ENCODE measurements at places on chromosomes 2 and 18. TPM values are rescaled to one million over a fixed set of nuclear protein-coding genes. Genes with fewer than 3 reads are reported as not detected.

Gene LIMS3
- 6.6 TPM for total RNA-seq

DNA sequence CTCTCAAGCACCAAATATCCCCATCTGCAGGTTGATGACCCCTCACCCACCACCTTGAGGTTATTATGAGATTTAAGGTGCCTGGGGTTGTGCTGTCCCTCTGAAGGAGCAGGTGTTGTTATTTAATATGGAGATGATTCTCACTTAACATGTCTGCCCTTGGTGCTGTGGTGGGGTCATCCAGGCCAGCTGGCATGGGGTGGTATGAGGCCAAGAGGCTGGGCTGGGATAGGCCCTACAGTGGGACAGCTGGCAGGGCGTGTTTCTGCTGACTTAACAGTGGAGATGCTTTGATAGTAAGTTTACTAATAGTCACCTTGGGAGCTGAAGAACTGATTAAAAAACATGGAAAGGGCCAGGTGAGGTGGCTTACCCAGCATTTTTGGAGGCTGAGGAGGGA is 22.4 kb downstream of the SERPINB12 start:
- no peak for DNase-seq

GRCh38 chr2:136376211-136376610 is 258.3 kb upstream of the CXCR4 start:
- DNase-seq, result no peak

DNA sequence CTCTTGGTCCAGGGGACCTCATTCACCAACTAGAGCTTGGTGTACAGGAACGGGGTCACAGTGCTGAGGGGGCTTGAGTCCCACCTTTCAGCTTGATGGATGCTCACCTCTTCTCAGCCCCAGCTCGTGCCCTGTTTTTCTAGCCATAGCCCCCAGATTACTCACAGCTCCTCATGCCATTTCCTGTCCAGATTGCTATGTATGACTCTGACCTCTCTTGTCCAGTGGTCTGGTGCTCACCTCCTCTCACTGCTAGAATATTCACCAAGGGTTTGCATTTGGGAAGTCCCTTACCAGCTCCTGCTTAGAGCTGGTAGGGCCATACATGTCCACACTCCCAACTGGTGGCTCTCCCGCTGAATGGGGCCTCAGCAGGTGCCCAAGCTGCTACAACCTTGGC is 5.9 kb downstream of the LBX2 start:
- no peak for DNase-seq

GRCh38 chr2:153971855-153972254 is 100.1 kb downstream of the GALNT13 start:
- no peak for DNase-seq

DNA sequence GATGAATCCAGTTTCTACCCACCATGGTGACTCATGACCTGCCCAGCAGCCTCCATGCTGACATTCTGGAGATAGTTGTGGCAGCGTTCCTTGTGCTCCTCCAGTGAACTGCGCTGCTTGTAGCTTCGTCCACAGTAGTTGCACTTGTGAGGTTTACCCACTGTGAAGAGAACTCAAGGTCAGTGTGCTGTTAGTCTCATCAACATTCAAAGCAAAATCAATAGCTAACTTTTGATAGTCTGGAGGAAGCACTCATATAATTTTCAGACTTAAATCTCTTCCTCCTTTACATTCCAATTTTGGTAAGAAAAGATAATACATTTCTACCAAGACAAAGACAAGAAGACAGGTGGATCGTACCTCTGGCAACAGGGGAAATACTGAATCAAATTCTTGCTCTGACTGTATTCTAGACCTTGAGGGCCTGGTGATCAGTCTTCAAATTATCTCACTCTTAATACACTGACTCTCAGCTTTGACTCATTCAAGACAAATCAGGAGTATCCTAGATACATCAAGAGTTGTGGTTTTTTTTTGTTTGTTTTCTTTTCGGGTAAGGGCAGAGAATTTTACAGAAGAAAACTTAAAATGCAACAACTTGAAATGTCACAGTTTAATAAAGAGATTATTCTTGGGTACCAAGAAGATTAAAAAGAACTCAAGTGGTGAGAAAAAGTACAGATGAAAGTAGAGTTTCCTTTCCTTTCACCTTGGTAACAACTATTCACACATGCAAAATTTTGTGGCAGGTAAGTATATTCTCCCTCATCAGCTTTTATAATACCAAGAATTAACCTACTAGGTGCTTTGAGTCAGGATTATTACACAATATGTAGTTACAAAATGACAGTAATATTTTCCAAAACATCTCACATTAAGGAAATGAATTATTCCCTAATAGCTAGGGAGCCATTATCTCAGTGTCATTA is 129.2 kb downstream of the IKZF2 start:
- no peak for DNase-seq

- DNase-seq, result no peak
These were observed 1.6 kb upstream of the TMEM37 start for GRCh38 chr2:119430023-119430498.

Gene CNGA3
- total RNA-seq, result not detected

Gene FN1
- 102 TPM for total RNA-seq

GRCh38 chr2:141384676-141385075 is 746.1 kb downstream of the LRP1B start:
- DNase-seq, result no peak

DNA sequence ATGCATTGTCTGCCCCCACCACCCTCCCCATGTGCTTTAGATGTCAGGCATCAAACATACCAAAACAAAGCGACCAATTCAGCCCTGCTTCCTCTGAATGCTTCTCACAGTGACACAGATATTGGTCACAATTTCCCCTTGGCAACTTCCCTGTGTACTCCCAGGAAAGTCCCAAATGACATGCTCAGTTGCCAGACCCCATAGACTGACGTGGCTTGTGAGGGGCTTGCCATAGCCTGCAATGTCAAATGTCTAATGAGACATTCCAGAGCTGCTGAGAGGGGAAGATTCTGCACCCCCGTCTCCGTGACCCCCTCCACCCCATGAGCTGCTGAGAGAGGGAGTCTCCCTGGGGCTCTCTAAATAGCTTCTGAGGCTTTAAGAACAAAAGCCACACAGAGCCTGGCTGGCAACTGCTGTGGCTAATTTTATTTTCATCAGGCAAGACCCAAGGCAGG is 47.3 kb downstream of the RFTN2 start:
- peak; percentile 19 for DNase-seq
